ENCODE measurements at places on chromosomes 12 and 14.

GRCh38 chr12:5565933-5566599, 134.2 kb downstream of the NTF3 start:
- no peaks in the 10 kb centered on the region for H3K4me1 ChIP-seq
- no peak for DNase-seq
- no peaks in the 10 kb centered on the region for H3K36me3 ChIP-seq
- H3K4me3 ChIP-seq: no peak overlapping the region

- no peak overlapping the region for H3K4me3 ChIP-seq
- no peaks in the 10 kb centered on the region for H3K4me1 ChIP-seq
- H3K27me3 ChIP-seq: peaks cover 3% of the 10 kb centered on the region
- DNase-seq: no peak
These were observed 52.0 kb downstream of the SLC38A4 start for GRCh38 chr12:46773586-46774321.

DNA sequence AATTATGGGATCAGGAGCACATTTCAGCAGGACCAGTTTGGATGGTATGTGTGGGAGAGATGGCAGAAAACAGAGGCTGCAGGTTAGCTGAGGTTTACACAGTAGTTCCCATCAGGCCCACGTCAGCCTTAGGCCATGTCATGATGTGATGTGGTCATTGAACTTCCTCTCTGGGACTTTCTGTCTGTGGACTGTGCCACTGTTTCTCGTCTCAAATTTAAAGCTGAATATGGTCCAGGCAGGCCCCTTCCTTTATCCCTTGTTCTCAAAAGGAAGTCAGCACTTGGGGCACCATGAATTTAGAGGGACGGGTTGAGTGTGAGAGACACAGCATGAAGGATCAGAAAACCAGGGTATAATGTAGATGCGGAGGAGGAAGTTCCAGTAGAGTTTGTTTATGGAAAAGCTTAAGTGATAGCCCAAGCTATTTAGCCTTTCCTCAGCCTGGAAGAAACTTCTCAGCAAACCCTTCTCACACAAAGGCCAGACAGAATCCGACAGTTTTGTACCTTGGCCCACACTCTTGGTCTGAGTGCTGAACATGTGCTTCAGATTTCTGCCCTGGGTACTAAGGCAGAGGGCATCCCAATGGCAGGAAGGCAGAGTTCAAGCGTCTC, 3.6 kb upstream of the IGFBP6 start:
- no peak for DNase-seq
- H3K4me3 ChIP-seq: no peak overlapping the region
- peaks cover 26% of the 10 kb centered on the region for H3K4me1 ChIP-seq

DNA sequence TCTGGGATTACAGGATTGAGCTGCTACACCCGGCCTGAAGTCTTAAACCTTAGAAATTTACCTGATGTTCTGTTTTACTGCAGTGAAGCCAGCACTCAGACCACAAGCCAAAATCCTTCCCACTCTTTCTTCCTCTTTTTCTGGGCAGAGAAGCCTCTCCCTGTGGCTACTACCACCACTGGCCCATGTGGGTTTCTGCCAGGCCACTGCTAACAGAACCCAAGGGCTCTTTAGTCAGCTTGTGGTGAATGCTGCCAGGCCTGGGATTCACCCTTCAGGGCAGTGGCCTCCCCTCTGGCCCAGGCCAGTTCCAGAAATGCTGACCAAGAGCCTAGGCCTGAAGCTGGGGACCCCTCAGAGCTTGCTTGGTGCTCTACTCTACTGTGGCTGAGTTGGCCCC, 35.3 kb downstream of the GAS2L3 start:
- H3K4me1 ChIP-seq: no peaks in the 10 kb centered on the region
- H3K4me3 ChIP-seq: no peak overlapping the region
- no peak for DNase-seq
- no peaks in the 10 kb centered on the region for H3K36me3 ChIP-seq

DNA sequence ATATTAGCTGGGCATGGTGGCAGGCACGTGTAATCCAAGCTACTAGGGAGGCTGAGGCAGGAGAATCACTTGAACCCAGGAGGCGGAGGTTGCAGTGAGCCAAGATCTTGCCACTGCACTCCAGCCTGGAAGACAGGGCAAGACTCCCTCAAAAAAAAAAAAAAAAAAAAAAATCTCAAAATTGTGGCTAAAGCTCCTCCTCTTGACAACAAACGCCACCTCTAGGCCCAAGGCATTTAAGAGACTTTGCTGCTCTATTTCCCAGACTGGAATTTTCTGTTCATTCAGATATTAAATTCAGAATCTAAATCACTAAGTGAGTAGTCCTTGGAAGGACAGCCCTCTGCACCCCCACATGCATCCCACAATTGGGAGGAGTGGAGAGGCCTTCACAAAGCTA, 1.4 kb downstream of the ZFYVE1 start:
- no peaks in the 10 kb centered on the region for H3K27me3 ChIP-seq
- peak overlapping the region; percentile 99 for H3K4me3 ChIP-seq

DNA sequence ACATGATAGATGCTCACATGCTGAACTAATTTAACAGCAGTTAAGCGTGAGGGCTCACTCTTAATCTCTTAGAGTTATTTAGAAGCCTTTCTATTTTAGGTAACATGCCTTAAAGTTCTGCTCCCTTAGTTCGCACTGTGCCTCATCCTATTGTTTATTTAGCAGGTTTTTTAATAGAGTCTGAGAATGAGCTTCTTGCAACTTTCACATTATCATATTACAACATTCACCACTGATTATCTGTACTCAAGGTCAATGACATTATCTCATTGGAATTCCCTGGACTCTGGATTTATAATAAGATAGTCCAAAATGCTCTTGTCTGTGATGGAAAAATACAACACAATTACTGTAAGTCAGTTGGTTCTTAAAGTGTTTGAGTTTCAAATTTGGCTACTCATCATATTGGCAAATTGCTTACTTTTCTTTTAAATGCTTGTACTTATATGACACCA, 183.6 kb upstream of the SLC38A2 start:
- no peaks in the 10 kb centered on the region for H3K4me1 ChIP-seq
- H3K36me3 ChIP-seq: no peaks in the 10 kb centered on the region
- no peak for DNase-seq
- no peak overlapping the region for H3K27ac ChIP-seq
- H3K27me3 ChIP-seq: no peaks in the 10 kb centered on the region

GRCh38 chr12:31887109-31887811, 72.0 kb upstream of the RESF1 start:
- H3K36me3 ChIP-seq: no peaks in the 10 kb centered on the region
- H3K4me1 ChIP-seq: peaks cover 49% of the 10 kb centered on the region
- peak overlapping the region; percentile 60 for H3K4me3 ChIP-seq
- H3K27ac ChIP-seq: peak overlapping the region; percentile 69
- DNase-seq: no peak

GRCh38 chr12:29334937-29335336, 46.0 kb downstream of the ERGIC2 start:
- no peaks in the 10 kb centered on the region for H3K4me1 ChIP-seq
- no peaks in the 10 kb centered on the region for H3K36me3 ChIP-seq
